Articular chondrocyte of knee joint (primary cell): ENCODE measurements at places on chromosomes 1 and 21. TPM values are rescaled to one million over a fixed set of nuclear protein-coding genes. Genes with fewer than 3 reads are reported as not detected.

The PCP4L1 gene
- not detected in 2 replicates for total RNA-seq

The PADI2 gene
- total RNA-seq: not detected in 2 replicates

The NBPF6 gene
- total RNA-seq: not detected in 2 replicates

The CELA2B gene
- total RNA-seq: not detected in 2 replicates

The TAS1R1 gene
- 0.26 and 0.43 TPM in 2 replicates for total RNA-seq

The THRAP3 gene
- total RNA-seq: 121 and 148 TPM in 2 replicates

The TSTD1 gene
- total RNA-seq: 5.6 and 6.1 TPM in 2 replicates

The NFASC gene
- total RNA-seq: 69.4 and 78.0 TPM in 2 replicates

The CLCA2 gene
- 0.78 and 0.86 TPM in 2 replicates for total RNA-seq

The REN gene
- total RNA-seq: not detected in 2 replicates

The ABCB10 gene
- 16.3 and 16.4 TPM in 2 replicates for total RNA-seq

The PDE4DIP gene
- total RNA-seq: 145 and 227 TPM in 2 replicates

The PEAR1 gene
- 4.2 and 5.5 TPM in 2 replicates for total RNA-seq

The KLF17 gene
- total RNA-seq: 1.2 and 1.4 TPM in 2 replicates

The ARHGEF16 gene
- 0.11 and 0.13 TPM in 2 replicates for total RNA-seq

The MAP3K21 gene
- total RNA-seq: 0.22 and 0.39 TPM in 2 replicates

The KCNE2 gene
- not detected in 2 replicates for total RNA-seq

The CCDC185 gene
- total RNA-seq: not detected in 2 replicates

The TMEM200B gene
- 13.4 and 13.7 TPM in 2 replicates for total RNA-seq

The CLDN19 gene
- not detected in 2 replicates for total RNA-seq

The ATP8B2 gene
- 258 and 314 TPM in 2 replicates for total RNA-seq

The CALML6 gene
- 0.22 and 0.26 TPM in 2 replicates for total RNA-seq

The CELA3B gene
- not detected in 2 replicates for total RNA-seq

The LCE1B gene
- not detected in 2 replicates for total RNA-seq

The EXTL1 gene
- total RNA-seq: 0.26 and 1.3 TPM in 2 replicates

The PRUNE1 gene
- 12.3 and 12.6 TPM in 2 replicates for total RNA-seq

The TNFSF18 gene
- not detected in 2 replicates for total RNA-seq

The ELK4 gene
- 37.9 and 41.4 TPM in 2 replicates for total RNA-seq

The COL6A1 gene
- total RNA-seq: 1,285 and 1,468 TPM in 2 replicates

The UMODL1 gene
- under 0.01 TPM in 2 replicates for total RNA-seq

The COL8A2 gene
- total RNA-seq: 53.4 and 60.5 TPM in 2 replicates

The GUCA2A gene
- not detected in 2 replicates for total RNA-seq

The TMIGD3 gene
- total RNA-seq: 0.13 and 0.54 TPM in 2 replicates

The OVAAL gene
- total RNA-seq: 0.11 TPM in 1 of 2 replicates, not detected in the other

The FOXO6 gene
- total RNA-seq: 0.11 and 0.13 TPM in 2 replicates

The DNM3 gene
- 2.4 and 3.8 TPM in 2 replicates for total RNA-seq

The PAPPA2 gene
- total RNA-seq: 2.1 and 3.1 TPM in 2 replicates
